ENCODE measurements at places on chromosomes 11 and 22.

DNA sequence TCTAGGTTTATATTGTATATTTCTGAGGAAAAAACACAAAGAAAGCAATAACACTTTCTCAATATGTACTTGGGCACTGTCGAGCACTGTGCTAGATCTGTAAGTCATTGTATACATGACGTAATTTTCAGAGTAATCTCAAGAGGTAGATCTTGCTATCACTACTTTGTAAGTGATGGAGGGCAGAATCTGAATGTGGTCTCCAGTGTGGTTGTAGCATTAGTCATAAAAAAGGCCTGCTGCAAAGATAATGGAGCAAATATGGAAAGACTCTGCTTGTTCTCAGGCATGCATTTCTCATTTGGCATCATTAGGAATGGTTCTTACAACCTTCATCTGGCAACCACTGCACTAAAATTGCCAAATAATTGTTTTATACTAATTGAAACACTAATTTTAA, 419.8 kb upstream of the CCDC179 start:
- no peak for DNase-seq

DNA sequence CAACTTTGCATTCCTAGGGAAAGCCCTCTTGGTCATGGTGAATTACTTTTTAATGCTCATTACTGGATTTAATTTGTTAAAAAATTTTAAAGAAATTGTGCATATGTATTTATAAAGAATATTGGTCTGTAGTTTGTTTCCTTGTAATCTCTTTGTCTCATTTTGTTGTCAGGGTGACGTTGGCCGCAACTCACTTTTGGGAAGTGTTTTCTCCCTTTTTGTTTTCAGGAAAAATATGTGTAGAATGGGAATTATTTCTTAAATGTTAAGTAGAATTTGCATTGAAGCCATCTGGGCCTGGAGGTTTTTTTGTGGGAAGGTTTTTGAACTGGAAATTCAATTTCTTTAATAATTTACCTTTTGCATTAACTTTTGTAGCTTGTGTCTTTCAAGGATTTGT, 149.1 kb downstream of the UVRAG start:
- DNase-seq = no peak

DNA sequence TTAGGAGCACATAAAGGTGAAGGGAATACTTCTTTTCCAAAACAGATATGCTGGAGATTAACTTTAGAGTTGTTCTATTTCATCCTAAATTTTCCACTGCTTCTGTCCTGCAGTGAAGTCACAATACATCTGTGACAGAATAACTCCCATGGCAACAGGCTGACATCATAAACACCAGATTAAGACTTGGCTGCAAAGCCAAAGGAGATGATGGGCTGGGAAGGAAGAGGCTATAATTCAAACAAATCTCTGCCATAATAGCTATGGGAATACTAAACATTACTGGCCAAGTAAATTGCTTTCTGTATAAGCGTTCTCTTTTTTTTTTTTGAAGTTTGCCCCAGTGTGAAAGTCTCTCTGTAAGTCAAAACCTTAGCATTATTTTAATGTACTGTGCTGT, 107.7 kb downstream of the CADM1 start:
- no peak for DNase-seq

DNA sequence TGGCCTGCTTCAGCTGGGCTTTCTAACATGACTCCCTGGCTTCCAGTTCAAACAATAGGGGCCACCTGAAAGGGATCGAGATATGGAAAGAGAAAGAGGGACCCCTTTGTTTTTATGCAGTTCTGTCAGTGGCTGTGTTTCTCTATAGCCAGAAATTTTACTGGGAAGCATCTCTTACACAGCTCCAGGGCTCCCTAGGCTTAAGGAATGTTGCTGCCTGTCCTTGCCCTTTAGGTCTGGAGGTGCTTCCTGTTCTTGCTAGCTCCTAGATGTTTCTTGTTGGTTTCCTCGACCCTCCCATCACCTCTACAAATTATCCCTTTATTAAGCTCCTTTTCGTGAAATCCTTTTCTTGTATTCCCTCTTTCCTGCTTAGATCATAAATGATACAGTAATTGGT, 21.8 kb upstream of the OR56A1 start:
- no peak for DNase-seq

DNA sequence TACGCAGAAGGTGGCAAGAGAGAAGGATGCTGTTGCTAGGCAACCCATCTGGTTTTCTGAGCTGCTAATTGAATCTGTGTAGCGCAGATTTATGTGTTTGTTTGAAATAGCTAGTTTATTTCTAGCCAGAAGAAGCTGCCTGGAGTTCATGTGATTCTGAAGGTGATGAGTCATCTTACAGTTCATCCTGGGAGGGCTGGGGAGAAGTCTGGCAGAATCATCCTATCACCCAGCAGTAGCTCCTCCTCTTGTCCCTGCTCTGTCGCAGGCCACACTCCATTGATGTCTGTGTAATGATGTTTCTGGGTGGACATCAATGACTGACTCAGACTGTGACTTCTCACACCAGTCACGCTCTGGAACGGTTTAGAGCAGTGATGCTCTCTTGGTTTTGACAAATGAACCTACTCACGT, 4.8 kb upstream of the FBXO7 start:
- DNase-seq = peak; percentile 1

DNA sequence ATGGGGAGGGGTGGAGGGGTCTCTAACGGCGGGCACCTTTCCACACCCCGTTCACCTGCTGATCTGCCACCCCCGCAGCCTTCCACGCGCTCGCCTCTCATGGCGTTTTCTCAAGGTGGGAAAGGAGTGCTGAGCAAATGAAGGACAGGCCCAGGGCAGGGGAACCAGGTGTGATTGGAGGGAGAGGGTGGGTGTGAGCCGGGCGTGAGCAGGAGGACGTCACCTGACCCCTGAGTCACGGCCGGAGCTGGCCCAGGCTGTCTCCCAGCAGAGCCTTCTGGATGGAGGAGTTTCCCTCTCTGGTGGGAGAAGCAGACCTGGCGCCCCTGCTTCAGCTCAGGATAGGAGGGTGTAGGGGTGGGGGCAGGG, 14.0 kb upstream of the ARHGAP8 start:
- DNase-seq = no peak

- DNase-seq = no peak
These were observed 2.2 kb downstream of the CADM1 start for GRCh38 chr11:115501893-115502589.

- no peak for DNase-seq
These were observed 435.1 kb upstream of the DDI1 start for GRCh38 chr11:103601225-103601846.

DNA sequence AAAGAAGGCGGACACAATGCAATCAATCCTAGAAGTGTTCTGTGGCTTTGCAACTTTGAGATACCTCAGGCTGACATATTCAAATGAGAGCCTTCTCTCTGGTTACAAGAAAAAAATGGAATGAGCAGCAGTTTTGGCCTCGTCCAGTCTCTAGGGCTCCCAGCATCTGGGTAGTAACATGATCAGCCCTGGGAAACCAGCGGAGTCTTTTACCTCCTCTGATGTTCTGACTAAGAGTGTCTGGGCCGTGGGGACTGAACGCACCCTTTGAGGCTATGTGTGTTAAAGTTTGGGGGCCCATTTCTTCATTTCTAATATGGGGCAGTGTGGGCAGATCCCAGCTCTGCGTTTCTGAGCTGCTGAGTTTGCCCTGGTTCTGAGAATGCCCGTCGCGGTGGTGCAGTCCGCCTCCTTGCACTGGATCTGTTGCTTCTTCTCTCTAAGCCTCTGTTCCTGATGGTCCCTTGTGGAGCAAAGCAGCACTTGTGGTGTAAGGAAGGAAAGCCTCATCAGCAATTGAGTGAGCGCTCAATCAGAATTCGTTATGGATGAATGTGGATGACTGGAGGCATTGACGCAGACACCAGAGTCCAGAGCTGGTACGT, 8.1 kb downstream of the PARVB start:
- no peak for DNase-seq

DNA sequence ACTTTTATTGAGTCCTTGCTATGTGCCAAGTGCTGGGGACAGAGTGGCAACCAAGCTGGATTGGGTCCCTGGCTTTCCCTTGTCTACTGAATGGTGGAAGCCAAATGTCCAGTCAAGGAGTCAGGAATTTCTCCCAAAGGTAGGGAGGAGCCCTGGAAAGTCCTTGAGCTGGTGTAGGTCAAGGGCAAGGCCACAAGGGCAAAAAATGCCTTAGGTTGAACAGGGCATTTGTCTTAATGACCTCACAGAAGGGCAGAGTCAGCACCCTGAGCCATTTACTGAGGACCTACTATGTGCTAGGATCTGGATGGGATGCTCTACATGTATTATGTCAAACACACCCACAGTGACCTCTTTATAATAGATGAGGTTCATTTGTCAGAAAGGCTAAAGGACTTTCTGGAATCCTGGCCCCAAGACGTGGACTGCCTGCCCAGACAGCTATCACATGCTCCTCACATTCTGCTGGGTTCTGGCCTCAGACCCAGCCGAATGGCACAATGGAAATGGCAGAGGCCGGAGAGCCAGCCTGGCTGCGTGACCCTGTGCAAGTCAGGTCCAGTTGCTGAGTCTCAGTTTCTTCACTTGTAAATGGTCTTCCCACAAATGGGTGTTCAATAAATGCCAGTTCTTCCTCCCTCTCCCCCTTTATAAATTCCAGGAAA, 17.7 kb downstream of the MOGAT2 start:
- no peak for DNase-seq

DNA sequence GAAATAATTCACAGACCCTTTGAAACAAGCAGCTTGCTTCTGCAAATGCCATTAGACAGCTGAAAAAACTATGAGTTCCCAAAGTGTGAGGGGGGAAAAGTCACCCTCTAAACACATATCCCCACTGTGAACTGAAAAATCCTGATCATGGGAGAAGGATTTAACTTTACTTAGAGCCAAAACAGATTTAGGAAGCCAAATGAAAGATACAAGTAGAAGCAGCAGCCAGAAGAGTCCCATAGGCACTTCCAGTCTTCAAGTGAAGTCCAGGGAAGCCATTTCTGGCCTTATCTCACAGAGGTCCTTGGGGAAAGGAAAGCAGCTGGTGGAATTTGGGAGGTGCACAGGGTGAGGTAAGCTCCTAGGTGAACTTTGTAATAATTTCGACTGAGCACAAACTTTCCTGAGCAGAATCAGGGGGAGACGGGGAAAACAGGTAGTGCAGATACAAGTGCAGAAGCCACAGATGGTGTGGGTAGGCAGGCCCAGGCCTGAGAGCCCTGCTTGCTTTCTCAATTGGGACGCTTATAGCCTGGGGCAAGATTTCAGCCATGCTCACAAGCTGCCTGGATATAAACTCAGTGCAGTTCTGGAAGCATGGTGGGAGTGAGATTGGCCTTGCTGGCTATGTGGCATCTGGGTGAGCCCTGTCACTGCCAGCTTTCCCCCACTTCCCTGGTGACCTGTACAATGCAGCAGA, 44.8 kb downstream of the GAS2 start:
- no peak for DNase-seq

DNA sequence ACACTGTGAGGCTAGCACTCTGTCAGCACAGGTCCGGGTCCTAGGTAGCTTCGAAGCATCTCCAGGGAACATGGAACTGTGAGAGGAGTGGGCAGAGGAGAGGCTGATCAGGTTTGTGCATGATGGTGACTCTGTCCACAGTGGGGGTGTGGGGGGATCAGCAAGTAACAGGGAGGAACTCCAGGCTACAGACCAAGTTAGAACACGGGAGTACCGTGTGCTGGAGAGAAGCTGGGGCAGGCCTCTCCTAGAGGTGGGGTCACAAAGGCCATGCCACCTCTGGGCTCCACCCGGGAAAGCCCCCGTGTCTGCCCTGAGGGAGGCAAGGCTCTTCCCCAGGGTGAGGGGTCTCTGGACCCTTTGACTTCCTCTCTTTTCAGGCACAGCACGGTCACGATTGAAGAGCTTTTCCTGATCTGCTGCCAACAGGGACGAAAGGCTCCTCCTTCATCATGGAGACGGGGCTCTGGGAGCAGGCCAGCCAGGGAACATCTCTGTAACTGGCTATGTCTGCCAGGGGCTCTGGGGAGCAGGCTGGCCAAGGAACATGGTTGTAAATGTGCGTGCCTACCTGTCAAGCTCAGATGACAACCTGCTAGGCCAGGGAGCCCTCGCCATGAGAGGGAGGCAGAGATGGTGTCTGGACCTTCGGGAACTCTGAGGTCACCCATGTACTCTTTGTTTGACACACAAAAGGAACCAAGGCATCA, 1476.1 kb downstream of the BRD1 start:
- DNase-seq = no peak

- DNase-seq = no peak
These were observed 5.5 kb upstream of the SLCO2B1 start for GRCh38 chr11:75145196-75145971.

DNA sequence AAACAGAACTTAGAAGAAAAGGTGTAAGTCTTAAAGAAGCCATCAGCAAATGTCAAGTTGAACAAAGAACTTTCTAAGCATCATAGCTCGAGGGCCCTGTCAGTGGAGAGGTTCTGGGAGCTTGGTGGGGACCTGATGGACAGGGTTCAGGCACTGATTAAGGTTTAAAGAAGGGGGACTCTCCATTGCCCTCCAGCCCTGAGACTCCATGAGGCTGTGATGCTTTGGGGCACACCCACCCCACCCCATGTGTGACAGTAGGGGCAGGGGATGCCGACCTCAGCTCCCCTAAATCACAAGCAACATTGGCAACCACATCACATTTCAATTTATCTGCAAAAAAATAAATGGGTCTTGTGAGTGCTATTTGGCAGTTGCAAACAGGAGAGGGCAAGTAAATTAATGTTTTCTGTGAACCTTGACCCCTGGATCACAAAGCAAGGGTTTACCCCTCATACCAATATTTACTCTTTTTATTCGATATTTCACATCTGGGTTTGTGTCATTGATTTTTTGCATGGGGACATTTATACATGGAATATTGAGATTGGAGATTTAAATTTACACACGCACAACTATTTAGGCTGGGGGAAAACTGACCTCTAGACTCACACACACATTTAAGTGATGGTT, 37.1 kb upstream of the ANO1 start:
- no peak for DNase-seq

- DNase-seq = no peak
These were observed 139.9 kb downstream of the C11orf91 start for GRCh38 chr11:33560729-33561128.

DNA sequence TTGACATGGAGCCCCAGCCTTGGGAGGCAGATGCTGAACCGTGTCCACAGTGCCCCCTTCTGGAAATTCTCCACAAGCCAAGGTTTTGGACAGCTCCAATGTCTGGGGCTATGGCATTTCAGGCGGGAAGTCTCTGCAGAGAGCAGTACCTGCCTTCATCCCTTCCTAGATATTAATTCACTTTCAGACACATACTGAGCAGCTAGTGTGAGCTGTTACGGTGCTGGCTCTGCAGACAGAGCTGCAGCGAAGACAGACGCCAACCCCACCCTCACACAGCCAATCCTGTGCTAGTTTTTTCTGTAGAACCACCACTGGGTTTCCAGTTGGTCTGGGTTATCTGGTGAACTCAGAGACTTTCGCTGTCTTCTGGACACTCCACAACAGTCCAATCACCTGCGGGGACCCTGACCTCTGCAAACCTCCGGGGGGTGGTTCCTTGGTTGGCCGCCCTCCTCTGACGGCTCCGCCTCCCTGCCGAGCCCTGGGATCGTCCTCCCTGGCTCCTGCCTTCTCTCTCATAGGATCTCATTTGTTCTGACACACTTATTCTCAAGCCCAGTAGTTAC, 9.1 kb downstream of the LMF2 start:
- DNase-seq = peak; percentile 53

GRCh38 chr11:44332665-44333064, 22.7 kb upstream of the ALX4 start:
- no peak for DNase-seq

GRCh38 chr11:122653916-122654585, 1.5 kb upstream of the UBASH3B start:
- no peak for DNase-seq

- no peak for DNase-seq
These were observed 1.3 kb upstream of the ZNF70 start for GRCh38 chr22:23752090-23752691.

- no peak for DNase-seq
These were observed 53.0 kb upstream of the LRRC32 start for GRCh38 chr11:76723548-76723947.

- DNase-seq = no peak
These were observed 531 bp upstream of the MEN1 start for GRCh38 chr11:64810891-64811272.
